ENCODE measurements at places on chromosomes 12 and 14.
A peak's percentile ranks its signal among the peaks of the same experiment; 100 is the strongest.

GRCh38 chr14:94542111-94542810 is 19.0 kb upstream of the SERPINA4 start:
- DNase-seq: peak; percentile 56

DNA sequence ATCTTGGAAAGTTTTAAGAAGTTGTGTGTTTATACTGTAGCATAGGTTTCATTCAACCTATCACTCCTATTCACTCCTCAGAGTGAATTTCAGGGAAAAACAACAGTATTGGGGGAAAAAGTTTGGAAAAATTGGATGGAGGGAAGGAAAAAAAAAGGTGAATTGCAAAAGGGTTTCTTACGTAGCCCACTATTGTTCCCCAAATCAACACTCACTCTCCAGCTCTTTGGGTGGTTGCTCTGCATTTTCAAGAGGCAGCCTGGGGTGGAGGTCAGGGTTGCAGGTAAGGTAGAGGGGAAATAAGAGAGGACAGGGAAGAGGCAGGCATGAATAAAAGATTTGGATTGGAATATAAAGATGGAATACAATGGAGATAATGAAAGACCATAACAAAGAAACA is 42.3 kb downstream of the BORCS5 start:
- DNase-seq: no peak

- DNase-seq: no peak
Measured at GRCh38 chr14:76862546-76863282, 36.5 kb downstream of the LRRC74A start.

DNA sequence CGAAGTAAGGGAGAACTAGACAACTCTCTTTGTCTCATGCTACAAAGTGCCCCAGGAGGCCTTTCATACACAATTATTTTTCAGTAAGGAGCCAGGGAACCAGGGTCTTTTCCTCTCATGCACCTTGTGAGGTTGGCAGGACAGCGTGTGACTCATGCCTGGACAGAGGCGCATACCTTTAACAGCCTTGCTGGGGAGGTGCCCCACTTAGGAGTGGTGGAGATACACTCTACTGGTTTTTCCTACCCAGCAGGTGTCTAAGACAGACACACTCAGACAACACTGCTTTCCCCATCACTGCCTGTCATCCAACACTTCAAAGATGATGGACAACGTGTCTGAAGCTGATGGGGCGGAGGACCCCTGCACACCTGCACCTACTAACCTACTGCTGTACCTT is 49.1 kb downstream of the B4GALNT3 start:
- no peak for DNase-seq

GRCh38 chr12:116206828-116207227 is 70.7 kb downstream of the MED13L start:
- DNase-seq: no peak

DNA sequence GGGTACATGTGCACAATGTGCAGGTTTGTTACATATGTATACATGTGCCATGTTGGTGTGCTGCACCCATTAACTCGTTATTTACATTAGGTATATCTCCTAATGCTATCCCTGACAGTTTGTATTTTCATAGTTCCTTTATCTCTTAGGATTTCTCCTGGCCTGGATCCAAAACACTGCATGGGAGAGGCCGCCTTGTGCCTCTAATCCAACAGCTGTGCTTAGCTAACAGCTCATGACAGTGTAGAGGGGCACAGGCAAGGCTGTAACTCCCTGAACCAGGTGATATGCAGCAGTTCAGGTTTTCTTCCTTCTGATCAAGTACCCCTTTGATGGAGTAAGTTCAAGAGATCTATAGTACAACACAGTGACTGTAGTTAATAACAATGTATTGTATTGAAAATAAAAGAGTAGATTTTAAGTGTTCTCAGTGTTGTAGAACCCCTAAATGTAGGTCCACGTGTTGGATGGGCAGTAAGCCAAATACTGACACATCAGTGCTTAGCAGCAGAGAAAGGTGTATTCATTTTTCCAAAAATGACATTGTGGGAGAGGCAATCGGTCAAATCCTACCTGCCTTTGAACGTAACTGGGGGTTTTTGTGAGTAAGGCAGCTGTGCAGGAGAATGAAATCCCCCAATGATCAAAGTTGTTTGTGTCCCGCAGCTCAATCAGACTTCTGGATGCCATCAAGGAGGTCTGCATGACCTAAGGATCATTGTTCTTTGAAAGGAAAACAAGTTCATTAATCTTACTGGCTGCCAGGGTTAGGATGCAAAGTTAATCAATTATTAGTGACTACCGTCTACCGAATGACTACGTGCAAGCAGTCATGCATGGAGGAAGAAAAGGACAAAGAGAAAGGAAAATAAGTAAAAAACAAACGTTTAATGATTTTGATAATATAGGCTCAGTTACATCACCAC is 89.3 kb upstream of the FGD4 start:
- DNase-seq: no peak

- DNase-seq: no peak
Measured at GRCh38 chr12:73589220-73589619, 948.4 kb upstream of the ATXN7L3B start.

DNA sequence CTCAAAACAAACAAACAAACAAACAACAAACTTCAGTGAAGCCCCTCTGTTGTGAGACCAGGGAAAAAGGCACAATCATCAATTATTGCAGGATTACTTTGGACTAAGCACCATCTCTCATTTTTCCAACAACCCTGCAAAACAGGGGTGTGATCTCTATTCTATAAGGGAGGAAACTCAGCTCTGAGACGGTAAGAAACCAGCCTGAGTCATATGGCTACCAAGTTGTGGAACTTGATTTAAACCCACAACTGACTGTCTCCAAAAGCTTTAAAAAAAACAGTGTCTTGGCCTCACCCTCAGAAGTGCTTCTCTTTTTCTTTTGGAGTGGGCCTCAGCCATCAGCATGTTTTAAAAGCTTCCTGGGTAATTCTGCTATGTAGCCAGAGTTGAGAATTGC is 49.8 kb downstream of the RIN3 start:
- DNase-seq: peak; percentile 28

DNA sequence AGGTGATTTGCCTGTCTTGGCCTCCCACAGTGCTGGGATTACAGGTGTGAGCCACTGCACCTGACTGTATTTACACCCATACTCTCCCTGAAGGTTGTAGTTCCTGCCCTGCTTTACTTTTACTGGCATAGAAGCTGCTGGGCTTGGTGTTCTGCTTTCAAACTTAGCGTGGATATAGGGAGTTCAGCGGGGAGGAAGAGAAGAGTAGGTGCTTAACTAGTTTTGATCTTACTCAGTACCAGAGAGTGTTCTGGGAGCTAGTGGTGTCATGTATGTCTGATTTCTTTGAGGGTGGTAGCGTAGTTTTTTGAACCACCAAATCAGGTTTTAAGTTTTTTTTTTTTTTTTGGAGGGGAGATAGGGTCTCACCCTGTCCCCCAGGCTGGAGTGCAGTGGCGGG is 13.8 kb downstream of the RCOR1 start:
- no peak for DNase-seq

DNA sequence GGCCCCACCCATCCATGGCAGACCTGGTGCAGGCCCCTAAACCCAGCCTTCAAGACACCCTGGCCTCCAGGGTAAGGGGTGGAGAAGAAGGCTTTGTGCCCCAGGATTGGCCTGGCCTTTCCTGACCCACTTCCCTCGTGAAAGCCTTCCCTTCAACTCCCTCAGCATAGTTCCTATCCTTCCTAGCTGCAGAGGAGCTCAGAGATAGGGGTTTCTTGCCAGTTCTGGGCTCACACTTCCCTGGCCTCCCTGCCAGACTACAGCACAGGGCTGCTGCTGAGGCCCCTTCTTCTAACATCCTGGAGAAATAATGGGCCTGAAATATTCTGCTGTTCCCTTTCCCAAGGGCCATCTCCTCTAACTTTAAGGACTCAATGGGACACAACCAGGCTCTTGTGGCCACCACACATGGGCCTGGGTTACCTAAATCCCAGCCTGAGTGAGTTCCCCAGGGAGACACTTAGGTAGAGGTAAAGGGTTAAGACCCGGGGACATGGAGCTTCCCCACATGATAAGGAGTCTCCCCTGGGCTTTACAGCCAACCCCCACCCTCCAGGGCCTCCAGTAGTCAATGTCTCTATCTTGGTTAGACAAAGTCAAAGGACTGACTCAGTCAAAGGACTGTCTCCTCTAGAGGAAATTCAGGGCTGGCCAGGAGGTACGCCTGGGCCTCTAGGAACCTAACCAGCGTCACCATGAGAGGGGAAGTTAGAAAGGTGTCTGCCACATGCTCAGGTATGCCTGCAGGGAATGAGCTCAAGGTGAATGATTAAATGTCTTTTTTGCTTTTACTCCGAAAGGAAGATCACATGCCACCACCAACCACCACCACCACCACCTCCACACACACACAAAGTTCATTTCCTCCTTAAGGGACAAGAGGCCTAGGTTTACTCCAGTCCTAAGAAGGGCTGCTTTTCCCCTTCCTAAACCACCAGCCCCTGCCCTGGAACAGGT is 7.1 kb downstream of the ZFP36L1 start:
- DNase-seq: peak; percentile 56

GRCh38 chr14:90546767-90547166 is 149.9 kb downstream of the CALM1 start:
- DNase-seq: no peak

GRCh38 chr12:54442961-54443360 is 23.9 kb upstream of the ITGA5 start:
- DNase-seq: no peak

DNA sequence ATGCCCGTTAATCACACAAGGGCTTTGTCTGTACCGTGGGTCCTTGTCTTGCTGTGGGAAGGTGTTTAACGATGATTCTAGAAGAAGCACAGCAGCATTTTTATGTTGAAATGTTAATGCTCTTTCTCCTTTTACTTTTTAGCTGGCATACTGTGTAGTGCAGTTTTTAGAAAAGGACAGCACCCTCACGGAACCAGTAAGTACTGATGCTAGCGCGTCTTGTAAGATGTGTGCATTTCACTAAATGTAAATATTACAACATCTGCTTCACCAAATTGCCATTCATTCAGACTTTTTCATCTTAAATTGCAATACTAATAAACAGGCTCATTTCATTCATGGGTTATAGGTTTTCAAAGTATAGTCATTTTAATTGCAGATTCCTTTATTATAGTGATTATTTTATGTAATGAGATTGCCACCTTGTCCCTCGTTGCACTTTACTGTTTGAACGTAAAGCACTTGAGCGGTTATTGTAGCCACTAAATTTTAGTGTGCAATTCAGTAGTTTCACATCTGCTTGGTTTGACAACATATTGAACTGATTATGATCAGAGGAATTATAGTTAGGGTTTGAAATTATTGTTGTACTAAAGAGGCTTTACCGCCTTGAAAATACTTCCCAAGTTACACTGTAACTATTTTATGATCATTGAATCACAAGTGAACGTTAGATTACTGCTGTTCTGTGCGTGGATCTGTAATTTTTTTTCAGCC is 69.8 kb upstream of the DYNC1H1 start:
- no peak for DNase-seq
